ENCODE measurements at places on chromosomes 12 and 14.

DNA sequence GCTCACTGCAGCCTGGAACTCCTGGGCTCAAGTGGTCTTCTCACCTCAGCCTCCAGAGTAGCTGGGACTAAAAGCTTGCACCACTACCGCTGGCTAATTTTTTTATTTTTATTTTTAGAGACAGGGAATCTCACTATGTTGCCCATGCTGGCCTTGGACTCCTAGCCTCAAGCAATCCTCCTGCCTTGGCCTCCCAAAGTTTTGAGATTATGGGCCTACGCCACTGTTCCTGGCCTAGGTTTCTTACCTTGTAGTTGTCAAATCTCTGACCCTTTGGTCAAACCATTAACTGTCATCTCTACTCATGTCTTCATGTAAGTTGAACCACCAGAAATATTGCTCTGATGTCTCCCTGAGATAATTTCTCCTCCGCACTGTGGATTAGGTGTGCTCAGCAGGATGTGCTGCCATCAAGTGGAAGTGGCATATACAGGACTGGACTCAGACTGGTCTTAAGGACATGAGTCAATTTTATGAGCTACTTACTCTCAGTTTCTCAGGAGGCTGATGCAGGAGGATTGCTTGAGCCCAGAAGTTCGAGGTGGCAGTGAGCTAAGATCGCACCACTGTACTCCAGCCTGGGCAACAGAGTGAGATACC is 28.5 kb downstream of the ACTR6 start:
- peaks cover 1% of the 10 kb centered on the region for H3K36me3 ChIP-seq
- peak overlapping the region; percentile 13 for H3K27ac ChIP-seq
- H3K4me3 ChIP-seq = no peak overlapping the region
- DNase-seq = no peak
- H3K27me3 ChIP-seq = no peaks in the 10 kb centered on the region

GRCh38 chr12:6461401-6462233 is 8.9 kb downstream of the VAMP1 start:
- no peaks in the 10 kb centered on the region for H3K27me3 ChIP-seq
- no peak overlapping the region for H3K27ac ChIP-seq
- peaks cover 32% of the 10 kb centered on the region for H3K36me3 ChIP-seq
- DNase-seq = no peak
- H3K4me3 ChIP-seq = no peak overlapping the region

DNA sequence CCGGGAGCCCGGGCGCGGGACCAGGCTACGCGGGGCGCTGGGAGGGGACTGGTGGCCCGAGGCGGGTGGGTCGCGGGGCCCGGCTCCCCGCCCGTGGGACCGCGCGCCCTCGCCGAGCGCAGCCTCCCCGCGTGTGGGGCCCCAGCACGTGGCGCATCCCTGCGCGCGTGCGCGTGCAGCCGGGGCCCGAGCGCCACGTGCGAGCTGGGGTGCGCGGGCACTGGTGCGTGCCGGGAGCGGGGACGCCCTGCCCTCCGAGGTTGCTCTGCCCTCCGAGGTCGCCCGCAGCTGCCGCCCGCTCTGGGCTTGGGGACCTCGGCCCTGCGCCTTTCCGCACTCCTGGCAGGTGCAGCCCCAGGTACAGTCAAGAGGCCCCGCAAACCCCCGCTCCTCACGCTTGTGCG is 365 bp upstream of the CCDC88C start:
- peak overlapping the region; percentile 86 for H3K4me3 ChIP-seq
- peak overlapping the region; percentile 83 for H3K27ac ChIP-seq
- peaks cover 26% of the 10 kb centered on the region for H3K36me3 ChIP-seq
- no peak for DNase-seq

DNA sequence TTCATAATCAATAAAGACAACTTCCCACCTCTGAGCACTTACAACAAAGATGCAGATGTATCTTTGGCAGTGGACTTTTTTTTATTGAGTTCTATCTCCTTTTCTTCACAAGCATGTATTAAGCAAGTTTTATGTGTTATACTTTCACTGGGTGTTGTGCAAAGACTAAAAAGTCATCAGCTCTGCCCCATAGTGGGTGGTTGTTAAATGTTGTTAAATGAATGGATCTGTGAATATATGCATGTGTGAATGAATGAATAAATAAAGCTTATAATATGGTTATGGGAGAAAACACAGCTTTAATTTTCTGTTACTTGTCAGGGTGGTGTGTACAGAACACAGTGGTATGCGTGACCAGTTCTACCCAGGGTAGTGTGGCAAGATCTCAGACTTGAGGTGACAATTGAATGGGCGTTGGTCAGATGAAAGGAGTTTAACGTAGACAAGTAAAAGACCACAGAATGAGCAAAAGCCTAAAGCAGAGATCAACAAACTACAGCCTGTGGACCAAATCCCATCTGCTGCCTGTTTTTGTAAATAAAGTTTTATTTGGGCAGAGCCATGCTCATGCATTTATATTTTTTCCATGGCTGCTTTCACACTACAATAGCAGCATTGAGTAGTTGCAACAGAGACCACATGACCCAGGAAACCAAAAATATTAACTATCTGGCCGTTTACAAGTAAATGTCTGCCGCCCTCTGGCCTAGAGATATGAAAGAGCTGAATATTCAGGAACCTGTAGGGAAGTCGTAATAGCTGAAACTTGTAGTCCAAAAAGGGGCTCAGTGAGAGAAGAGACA is 207.4 kb upstream of the EEA1 start:
- H3K27me3 ChIP-seq = no peaks in the 10 kb centered on the region
- DNase-seq = no peak
- no peak overlapping the region for H3K4me3 ChIP-seq

DNA sequence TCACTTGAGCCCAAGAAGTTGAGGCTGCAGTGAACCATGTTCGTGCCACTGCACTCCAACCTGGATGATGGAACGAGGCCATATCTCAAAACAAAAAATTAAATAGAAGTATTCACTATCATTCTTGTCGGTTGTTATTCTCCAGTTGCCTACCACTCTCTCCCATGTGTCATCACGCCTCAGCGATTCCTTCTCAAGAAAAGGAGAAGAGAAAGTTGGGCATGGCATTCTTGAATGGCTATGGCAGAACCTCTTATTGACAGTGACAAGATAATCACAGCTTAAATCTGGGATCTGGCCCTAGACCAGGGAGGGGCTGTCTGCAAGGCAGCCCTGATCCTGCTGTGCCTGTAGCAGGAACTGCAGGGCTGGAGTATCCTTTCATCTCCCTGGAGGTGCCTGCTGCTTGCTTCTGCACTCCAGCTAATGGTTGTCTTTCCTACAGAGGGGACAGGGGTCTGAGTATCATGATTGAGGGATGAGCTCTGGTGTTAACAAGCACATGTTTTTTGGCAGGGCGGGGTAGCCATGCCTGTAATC is 12.8 kb upstream of the MLEC start:
- no peak for DNase-seq
- H3K27me3 ChIP-seq = no peaks in the 10 kb centered on the region
- H3K4me1 ChIP-seq = peaks cover 13% of the 10 kb centered on the region
- H3K4me3 ChIP-seq = no peak overlapping the region

GRCh38 chr12:82595941-82596340 is 90.8 kb upstream of the TMTC2 start:
- no peak overlapping the region for H3K4me3 ChIP-seq
- no peak overlapping the region for H3K27ac ChIP-seq
- H3K4me1 ChIP-seq = no peaks in the 10 kb centered on the region
- H3K36me3 ChIP-seq = no peaks in the 10 kb centered on the region

DNA sequence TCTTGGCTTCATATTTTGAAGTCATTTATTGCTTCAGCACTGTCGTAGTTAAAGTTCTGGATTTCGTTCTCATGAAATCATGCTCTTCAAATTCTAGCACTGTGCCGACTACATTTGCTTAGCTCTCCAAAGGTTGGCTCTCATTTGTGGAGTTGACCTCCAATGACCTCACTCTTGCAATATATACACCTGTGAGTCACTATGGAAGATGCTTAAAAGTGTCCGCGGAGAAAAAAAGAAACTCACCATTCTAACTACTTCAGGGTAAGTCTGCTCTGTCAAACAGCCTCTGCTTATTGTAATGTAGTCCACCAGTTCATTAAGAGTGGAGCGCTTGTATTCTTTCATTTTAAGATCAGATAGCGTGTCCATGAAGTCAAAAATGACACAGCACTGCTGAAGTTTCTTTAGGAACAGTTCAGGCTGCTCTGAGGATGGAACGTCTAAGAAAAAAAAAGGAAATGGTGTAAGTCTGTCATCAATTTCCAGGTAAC is 89.7 kb downstream of the PPP2R5E start:
- H3K4me3 ChIP-seq = no peak overlapping the region
- no peak overlapping the region for H3K27ac ChIP-seq
- peaks cover 11% of the 10 kb centered on the region for H3K4me1 ChIP-seq
- H3K36me3 ChIP-seq = 0 out of 2 replicates have a peak, but pooled peaks cover 13% of the 10 kb centered on the region
- no peaks in the 10 kb centered on the region for H3K27me3 ChIP-seq
- no peak for DNase-seq

DNA sequence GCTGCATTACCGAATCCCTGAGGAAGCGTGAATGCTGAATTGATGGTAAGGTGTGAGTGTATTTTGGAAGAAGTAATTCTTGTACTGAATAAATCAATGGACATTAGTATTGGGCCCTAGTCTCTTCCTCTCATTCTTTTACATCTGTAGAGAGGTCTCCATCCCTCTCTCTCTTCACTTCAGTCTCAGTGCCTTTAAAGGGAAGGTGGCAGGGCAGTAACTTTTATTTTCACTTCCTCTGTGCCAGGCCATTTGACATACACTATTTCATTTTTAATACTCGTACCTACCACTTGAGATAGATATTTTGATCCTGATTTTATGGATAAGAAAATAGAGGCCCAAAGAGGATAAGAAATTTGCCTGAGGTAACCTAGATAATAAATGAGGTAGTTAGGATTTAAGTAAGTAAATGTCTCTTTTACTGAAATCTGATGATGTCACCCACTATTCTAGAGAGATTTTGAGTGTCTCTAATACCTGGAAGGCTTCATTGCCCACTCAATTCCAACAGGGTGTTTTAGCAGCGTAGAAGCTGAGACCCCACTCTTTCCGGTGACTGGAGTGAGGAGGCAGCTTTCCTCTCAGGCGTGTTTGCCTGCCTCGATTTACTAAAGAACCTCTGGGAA is 177.9 kb upstream of the PRICKLE1 start:
- no peak overlapping the region for H3K27ac ChIP-seq
- DNase-seq = no peak
- H3K4me1 ChIP-seq = no peaks in the 10 kb centered on the region
- no peaks in the 10 kb centered on the region for H3K27me3 ChIP-seq

- H3K27ac ChIP-seq = no peak overlapping the region
- H3K27me3 ChIP-seq = no peaks in the 10 kb centered on the region
- H3K36me3 ChIP-seq = no peaks in the 10 kb centered on the region
- H3K4me1 ChIP-seq = no peaks in the 10 kb centered on the region
- no peak overlapping the region for H3K4me3 ChIP-seq
Observed at GRCh38 chr12:100504804-100505203, 31.1 kb downstream of the NR1H4 start.

GRCh38 chr12:102896067-102896466 is 21.0 kb downstream of the PAH start:
- no peak overlapping the region for H3K4me3 ChIP-seq
- H3K4me1 ChIP-seq = no peaks in the 10 kb centered on the region
- no peak for DNase-seq
- H3K36me3 ChIP-seq = no peaks in the 10 kb centered on the region
- H3K27me3 ChIP-seq = peaks cover 5% of the 10 kb centered on the region
- H3K27ac ChIP-seq = no peak overlapping the region

DNA sequence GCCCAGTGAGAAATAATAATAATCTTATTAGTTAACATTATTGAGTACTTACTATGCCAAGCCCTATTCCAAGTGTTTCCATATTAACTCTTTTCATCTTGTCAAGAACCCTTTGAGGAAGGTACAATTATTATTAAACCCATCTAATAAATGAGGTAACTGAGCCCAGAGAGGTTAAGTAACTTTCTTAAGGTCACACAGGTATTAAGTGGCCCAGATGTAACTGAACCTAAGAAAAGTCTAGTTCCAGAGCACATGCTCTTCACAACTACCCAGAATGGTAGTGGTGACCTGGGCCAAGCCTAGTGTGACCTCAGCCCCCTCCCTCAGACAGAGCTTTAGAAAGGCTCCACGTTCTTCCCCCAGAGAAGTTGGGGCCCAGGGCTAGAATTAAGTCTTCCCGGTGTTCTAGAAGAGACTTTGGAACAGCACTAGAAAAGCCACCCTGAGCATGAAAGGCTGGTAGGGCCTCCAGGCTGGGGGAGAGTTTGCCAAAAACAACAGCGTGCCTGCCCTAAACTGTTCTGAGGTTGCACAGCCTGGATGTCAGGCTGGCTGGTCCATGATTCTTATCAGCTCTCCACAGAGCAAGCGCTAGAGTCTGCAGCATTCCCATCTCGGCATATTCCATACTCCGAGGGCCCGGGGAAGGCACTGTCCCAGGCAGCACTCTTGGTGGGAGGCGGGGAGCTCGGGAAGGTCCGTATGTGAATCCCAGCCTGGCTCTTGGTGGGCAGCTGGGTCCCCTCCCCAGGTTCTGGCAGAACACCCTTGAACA is 41.3 kb upstream of the CTDSP2 start:
- no peaks in the 10 kb centered on the region for H3K36me3 ChIP-seq
- no peak overlapping the region for H3K4me3 ChIP-seq
- peak overlapping the region; percentile 86 for H3K27ac ChIP-seq
- no peak for DNase-seq
- H3K27me3 ChIP-seq = no peaks in the 10 kb centered on the region

DNA sequence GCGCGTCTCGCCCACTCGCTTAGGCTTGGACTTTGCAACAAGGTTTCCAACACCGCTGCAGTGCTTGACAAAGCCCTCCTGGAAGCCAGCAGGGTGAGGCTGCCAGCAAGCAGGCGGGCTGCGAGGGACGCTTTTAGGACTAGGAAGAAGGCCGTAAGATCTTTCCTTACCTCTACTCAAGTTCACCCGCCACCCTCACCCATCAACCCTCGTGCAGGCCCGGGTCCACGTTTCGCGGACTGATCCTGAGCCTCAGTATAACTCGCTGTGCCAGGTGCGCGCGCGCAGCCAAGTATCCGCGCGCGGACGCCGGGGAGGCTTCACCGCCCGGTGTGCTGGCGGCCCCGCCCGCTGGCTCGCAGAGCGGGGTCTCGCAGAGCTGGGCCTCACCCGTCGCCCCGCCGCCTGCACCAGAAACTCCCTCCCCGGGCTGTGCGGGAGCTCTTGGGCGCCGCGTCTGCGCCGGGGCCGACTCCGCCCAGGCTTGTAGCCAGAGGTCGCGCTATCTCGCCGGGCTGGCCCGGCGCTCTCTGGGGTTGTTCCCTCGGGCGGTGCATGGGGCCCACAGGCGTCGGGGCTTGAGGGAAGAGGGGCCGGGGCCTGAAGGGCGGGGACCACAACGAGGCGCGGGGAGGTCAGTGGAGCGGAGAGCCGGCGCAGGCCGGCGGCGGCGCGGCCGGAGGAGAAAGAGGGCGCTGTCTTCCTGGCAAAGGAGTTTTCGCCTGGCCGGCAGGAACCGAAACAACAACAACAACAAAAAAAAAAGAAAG is 7.6 kb upstream of the SIX1 start:
- H3K4me1 ChIP-seq = peaks cover 6% of the 10 kb centered on the region
- H3K27ac ChIP-seq = no peak overlapping the region
- peak; percentile 72 for DNase-seq
- H3K4me3 ChIP-seq = peak overlapping the region; percentile 53
- H3K27me3 ChIP-seq = no peaks in the 10 kb centered on the region
- no peaks in the 10 kb centered on the region for H3K36me3 ChIP-seq

DNA sequence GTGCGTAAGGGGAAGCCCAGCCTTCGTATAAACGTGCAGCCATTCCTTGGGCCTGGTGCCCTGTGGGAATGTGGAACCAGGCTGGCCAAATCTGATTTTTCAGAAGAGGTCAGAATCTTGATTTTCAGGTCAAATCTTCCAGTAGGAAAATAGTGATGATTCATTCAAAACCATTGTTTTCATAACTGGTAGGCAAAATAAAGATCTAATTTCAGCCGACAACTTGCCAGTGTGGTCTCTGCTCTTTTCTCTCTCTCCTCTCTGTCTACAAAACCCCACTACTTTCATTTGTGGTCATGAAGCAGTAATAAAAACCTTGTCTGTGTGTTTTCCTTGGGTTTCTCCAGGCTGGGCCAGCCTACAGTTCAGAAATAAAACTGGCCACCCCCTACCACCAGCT is 135.1 kb downstream of the RBM19 start:
- DNase-seq = no peak
- no peaks in the 10 kb centered on the region for H3K4me1 ChIP-seq
- H3K36me3 ChIP-seq = no peaks in the 10 kb centered on the region

All from RWPE2 (cell line).